ENCODE measurements at places on chromosomes 5 and 9.

DNA sequence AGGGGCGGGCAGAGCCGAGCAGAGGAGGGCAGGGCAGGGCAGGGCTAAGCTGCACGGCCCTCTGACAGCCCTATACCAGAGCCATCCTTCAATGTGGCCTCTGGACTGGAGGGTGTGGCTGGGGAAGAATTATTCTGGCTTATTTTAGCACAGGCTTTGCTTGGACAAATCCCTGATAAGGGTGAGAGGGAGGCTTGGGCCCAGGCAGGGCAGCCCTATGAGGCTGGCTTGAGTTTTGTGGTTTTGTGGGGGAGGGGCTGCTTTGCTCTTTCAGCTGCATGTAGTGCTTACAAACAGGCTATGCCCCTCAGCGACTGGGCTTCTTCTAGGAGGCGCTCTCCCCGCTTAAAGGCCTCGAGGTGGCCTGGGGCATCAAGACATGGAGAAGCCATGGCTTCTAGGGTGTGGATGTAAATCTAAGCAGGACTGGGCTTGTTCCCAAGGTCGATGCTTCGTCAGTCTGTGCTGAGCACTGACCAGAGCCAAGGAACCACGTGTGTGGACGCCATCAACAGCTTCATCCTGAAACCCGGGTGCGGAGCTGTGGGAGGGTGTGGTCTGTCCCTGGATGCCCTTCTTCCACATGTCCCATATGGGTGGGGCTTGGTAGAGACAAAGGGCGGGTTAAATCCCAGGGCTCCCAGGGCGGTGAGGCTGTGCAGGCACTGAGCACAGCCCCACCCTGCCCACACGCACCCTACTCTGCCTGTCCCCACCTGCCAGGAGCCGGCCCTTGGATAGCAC is 45.7 kb upstream of the IPPK start:
- DNase-seq: no peak

DNA sequence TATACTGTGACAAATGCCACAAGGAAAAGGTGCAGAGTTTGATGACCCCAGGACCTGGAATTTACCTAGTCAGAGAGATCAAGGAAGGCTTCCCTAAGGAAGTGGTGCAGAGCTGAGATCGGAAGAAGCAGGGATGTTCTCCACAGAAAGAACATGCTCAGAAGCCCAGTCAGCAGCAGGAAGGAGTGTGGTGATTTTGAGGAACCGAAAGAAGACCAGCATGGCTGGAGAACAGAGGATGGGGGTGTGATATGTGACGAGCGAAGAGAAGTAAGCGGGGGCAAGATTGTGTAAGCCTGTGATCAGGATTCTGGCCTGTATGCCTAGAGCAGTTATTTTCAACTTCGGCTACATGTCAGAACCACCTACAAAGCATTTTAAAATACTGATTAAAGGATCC is 18.7 kb upstream of the PIK3R1 start:
- DNase-seq: no peak

- DNase-seq: no peak
Observed at GRCh38 chr9:35691334-35691650, 1.6 kb upstream of the TPM2 start.

DNA sequence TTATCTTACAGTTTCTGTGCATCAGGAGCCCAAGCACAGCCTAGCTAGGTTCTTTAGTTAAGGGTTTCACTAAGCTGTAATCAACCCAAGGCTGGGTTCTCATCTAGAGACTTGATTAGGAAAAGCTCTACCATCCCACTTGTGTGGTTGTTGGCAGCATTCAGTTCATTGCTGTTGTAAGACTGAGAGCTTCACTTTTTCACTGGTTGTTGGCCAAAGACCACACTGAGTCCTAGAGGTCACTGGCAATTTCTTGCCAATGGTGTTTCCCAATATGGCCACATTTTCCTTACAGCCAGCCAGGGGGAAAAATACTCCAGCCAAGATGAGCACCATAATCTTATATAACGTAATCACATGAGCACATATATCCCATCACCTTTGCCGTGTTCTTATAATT is 74.3 kb downstream of the SMIM15 start:
- DNase-seq: no peak

GRCh38 chr5:137733006-137733405 is 2.9 kb downstream of the KLHL3 start:
- DNase-seq: no peak

DNA sequence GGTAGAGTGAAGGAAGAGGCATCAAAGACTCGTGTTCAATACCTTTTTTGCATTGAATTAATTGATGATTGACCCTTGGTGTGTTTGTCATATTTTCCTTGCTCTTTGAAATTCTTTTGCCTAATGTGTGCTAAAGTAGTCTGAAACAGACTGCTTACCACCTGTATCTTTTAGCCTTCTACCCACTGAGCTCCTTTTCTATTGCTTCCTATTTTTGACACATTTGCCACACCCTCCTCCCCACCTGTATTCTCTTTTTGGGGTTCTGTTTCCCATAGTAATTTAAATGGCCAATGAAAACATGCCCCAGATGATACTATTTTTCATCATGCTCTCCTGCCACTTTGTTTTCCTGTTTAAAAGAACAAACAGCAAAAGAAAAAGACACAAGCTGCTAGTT is 78.5 kb downstream of the ZCCHC7 start:
- no peak for DNase-seq

DNA sequence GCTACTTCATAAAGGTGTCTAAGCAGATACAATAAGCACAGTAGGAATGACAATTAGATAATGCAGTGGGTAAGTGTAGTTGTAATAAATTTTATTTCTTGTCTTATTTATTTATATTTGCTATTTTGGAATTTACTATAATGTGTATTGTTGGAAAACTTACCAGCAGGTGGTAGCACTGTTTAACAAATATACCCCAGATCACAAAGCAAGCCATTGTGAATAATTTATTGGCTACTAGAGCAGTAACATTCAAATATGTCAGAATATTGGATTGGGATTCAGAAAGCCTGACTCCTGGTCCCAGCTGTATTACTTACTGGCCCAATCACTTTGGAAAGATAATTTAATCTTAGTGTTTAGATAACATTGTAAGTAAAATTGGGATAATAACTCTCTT is 78.0 kb downstream of the ISOC1 start:
- DNase-seq: no peak

GRCh38 chr5:152642880-152643279 is 237.8 kb upstream of the NMUR2 start:
- DNase-seq: no peak

- no peak for DNase-seq
Observed at GRCh38 chr9:117097761-117098160, 317.1 kb downstream of the ASTN2 start.

GRCh38 chr5:141574122-141574510 is 44.7 kb downstream of the DIAPH1 start:
- DNase-seq: no peak

- DNase-seq: no peak
Observed at GRCh38 chr9:87282538-87282937, 215.1 kb upstream of the DAPK1 start.
